Glutamatergic neuron (in vitro differentiated cells): ENCODE measurements at places on chromosomes 12 and 14.

DNA sequence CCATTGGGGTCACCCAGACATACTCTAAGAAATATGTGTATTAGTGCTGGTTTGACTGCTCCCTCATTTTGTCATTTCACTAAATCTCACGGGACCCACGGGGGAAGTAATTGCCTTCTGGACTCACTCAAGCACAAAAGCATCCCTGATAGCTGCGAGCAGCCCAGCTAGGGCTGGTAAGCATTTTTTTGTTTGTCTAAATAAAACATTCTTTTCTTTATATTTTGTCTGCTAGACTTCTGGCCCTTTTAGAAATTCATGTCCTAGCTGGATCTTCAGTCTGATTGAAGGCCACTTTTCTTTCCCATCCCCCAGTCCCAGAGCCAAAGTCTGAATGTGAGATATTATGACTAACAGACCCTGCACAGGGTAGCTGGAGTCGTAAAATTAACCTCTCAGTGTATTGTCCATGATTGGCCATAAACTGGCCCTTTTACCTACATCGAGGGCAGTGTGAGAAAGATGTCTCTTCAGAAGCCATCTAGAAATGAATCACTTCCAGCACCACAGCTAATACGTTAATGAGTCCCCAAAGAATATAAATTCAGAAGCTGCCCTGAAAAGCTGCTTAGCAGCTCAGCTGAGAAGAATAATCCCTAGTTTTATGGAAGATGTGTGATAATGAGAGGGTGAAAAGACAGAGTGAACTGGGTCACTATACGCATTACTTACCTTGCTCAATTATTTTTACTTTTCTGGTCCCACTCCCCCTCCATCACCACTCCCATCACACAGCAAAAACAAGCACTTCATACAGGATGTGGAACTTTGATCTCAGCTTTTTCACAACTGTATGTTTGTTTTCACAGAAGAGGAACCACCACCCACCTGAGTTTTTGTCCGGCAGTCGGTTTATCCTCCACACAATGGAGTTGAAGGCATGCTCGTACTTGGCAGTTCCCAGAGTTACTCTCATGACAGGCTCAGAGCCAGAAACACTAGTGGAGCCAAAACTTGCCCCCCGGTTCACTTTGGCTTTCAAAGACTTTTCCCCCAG, 55.6 kb upstream of the GTF2A1 start:
- peak; percentile 54 for DNase-seq

DNA sequence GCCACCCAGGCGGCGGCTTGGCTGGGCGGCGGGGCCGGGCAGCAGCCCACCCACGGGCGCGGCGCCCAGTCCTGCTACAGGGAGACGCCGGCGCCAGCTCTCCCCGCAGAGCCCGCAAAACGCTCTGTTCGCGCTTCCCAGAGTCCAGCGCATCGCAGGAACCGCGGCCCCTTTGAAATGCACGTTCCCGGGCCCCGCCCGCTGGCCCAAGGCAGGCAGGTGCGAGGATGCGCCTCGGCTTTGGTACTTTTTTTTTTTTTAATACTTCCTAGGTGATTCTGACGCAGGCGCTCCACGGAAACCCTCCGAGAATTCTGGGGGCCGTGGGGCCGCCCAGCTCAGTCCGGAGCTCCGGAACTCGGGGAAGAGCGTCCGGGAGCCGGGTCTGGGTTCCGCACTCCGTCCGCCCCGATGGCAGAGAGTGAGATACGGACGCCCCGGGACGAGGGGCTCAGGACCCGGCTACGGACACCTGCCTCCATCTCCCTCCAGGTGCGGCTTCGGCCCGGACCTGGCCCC, 483 bp downstream of the POC1B start:
- DNase-seq: peak; percentile 62

DNA sequence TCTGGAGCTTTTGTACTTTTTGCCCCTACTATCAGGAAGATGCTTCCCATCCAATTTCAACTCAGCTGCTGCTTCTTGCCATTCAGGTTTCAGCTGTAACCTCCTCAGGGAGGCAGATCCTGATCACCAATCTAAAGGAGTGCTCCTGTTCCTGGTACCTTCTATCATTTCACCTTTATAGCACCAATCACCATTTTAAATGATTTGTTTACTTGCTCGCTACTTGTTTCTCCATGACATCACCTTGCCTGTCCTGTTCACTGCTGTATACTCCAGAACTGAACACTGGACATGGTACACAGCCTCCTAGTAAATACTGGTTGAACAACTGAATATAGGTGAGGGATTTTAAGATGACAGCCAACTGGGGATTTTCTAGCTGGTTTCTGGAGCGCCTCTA, 287.2 kb upstream of the DIO2 start:
- DNase-seq: no peak

- no peak for DNase-seq
Measured at GRCh38 chr12:1962051-1963020, 41.9 kb downstream of the DCP1B start.

DNA sequence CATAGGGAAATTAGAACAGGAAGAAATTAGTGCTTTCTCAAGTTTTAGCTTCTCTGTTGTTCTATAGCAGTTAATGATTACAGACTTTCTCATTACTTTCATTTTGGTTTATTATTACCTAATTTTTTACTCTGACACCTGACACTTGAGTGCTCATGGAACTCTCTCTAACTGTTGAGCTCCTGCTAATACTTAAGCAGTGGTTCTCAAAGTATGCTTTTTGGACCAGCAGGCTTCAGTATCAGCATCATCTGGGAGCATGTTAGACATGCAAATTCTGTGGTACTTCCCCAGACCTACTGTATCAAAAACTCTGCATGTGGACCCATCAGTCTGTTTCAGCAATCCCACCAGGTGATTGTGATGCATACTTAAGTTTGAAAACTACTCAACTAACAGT, 235.3 kb downstream of the CCDC91 start:
- DNase-seq: no peak

- DNase-seq: no peak
Measured at GRCh38 chr14:45651890-45652289, 398.9 kb upstream of the MIS18BP1 start.

GRCh38 chr12:71725011-71725410, 29.7 kb upstream of the RAB21 start:
- DNase-seq: no peak

DNA sequence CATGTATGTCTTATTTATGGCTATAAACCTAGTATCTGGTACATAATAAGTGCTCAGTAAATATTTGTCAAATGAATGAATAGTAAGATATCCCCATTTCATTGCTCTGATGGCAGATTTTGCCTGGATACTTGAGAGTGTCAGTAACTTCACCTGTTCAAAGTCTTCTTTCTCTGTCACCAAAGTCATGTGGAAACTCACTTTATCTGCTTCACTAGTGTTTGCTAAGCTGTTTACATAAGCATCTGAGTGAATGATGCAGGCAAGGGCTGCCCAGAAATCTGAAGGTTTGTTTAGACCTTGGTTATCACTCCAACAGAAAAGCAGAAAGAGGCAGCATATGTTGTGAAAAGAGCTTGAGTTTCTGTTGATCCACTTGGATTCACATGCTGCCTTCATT, 4.3 kb downstream of the OR4E1 start:
- no peak for DNase-seq

GRCh38 chr14:105390849-105391500, 7.4 kb upstream of the TEX22 start:
- no peak for DNase-seq

- DNase-seq: peak; percentile 22
Measured at GRCh38 chr12:76685246-76685678, 78.7 kb upstream of the ZDHHC17 start.

- DNase-seq: no peak
Measured at GRCh38 chr12:119406308-119406707, 71.8 kb downstream of the CCDC60 start.

DNA sequence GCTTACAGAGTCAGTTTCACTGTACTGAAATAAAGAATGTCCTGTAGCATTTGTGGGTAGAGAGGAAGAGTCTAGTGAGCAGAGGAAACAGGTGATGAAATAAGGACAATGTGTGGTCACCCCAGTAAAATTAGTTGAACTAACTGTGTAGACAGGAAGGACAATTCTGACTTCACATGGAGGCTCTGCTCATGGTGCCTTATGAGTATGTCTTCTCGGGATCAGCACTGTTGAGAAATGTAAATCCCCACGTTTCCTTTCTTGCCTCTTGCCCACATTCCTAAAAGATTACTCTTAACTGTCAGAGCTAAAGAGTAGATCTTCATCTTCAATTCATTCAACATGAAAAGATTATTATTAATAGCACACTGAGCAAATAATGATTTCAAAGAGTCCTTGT, 113.2 kb upstream of the FLRT2 start:
- no peak for DNase-seq

- DNase-seq: peak; percentile 35
Measured at GRCh38 chr14:77000340-77001270, 27.9 kb downstream of the IRF2BPL start.

- no peak for DNase-seq
Measured at GRCh38 chr12:22635812-22636211, 10.8 kb downstream of the ETNK1 start.

- DNase-seq: no peak
Measured at GRCh38 chr14:104315625-104316024, 177.2 kb downstream of the KIF26A start.

DNA sequence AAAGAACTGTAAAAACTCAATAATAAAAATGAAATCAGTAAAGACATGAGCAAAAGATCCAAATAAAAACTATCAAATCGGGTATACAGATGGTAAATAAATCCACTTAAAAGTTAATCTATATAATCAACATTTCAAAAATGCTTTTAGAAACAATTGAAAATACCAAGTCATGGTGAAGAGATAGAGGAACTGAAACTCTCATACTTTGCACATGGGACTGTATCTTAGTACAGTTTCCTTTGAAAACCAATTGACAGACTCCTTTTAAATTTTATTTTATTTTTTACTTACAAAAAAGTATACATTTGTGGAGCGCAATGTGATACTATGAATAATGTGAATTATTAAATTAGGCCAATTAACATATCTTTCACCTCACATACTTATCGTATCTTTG, 98.6 kb upstream of the FAR2 start:
- DNase-seq: no peak

DNA sequence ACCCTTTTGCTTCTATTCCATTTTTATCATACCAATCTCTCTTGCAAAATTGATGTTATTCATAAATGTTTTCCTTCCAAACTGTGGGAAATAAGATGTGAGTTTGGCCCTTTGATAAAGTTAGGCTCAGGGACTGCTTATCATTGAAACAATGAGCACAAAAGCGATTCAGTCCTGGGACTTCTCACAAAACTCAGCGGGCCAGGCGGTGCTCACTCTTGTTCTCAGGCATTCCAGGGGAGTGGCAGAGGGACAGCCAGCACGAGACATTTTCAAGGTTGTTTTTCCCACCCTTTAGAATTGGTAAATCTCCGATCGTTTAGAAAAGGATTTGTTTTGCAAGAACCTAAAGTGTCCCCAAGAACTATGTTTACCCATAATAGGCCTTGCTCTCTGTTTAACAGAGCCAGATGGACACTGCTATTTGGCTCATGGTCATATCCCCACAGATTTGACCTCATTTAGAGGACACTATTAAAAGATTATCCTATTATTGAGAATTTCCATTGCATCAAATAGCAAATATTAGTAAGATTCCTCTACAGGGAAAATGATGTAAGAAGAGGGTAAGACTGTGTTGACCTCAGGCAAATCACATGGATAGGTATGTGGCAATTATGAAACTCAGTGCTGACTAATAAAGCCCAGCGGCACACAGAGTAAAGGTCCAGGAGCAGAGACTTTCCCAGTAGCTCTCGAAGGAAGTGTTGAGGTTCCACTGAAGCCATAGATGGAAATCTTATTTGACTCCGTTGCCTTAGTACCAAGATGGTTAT, 102.7 kb upstream of the USP44 start:
- no peak for DNase-seq

GRCh38 chr12:65082406-65082805, 38.7 kb downstream of the WIF1 start:
- DNase-seq: no peak

DNA sequence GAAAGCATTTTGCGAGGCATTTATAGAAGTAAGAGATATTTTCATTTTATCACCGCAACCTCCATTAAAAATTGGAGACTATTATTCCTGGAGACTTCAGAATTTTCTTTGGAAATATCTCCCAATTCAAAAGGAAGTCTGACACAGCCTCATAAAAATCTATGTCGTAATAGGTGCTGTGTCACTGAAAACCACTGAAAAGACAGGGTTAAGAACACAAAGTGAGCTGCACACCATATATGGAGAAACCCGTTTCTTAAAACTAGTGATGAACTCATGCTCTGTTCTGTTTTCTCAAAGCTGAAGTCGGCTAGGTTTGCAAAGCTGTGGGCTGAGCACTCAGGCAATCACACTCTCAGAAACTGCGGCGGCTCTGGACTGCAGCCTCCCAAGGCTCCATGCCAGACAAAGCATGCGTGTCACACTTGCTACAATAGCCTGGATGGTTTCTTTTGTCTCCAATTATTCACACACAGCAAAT, at the start of gene GLIPR1:
TSS of gene GLIPR1 (plus strand) at position 287 of the 481 bp plus-strand sequence. CDS start at position 413, 126 bp downstream.
- no peak for DNase-seq

- DNase-seq: no peak
Measured at GRCh38 chr14:69050240-69051184, 71.4 kb upstream of the ACTN1 start.

DNA sequence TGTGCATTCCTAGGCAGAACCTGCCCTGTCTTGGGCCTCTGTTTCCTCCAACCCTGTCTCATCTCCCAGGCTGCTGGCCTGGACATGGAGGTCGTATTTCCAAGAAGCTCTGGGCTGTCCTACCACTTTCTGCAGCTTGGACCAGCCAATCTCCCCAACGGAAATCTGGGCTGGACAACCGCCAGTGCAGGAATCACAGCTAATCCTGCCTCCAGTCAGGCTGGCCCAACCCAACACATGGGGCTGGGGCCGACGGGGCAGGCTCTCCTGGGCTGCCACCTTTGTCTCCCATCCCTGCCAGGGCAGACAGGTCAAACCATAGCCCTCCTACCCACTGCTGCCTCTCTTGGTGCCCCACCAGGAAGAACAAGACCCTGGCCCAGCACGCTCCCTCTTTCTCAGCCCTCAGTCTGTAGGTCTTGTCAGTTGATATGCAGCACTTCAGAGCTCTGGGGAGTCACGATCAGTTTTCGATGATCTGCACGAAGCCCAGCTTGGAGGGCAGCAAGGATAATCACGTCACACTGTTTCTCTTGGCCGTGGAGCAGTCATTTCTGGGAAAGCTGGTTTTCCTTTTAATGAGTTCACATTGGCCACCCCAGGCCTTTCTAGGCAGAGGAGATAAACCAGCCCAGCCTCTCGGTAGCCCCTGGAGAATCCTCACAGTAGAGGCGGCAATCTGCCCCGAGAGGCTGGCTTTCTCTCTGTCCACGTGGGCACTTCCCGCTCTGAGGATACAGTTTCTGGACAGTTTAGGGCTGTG, 195.2 kb upstream of the PRMT8 start:
- DNase-seq: no peak

DNA sequence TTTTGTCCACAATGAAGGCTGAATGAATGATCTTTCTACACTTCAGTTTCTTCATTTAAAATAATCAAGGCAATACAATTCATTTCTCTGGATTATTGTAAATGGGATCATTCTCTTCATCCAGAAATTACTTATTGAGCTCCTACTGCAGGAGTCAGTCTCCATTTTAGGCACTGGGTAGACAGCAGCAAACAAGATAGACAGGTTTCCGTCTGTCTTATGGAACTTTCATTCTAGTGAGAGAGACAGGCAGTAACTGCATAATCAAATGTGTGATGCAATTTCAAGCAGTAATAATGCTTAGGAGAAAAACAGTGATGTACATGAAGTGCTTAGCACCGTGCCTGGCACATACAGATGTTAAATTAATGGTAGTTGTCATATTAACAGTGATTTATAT, 118.9 kb downstream of the SUDS3 start:
- no peak for DNase-seq
